Hematopoietic multipotent progenitor cell treated with erythropoietin and hydrocortisone succinate and interleukin-3 and kit ligand, for 4 days (in vitro differentiated cells): ENCODE measurements at places on chromosomes 7 and 10.

DNA sequence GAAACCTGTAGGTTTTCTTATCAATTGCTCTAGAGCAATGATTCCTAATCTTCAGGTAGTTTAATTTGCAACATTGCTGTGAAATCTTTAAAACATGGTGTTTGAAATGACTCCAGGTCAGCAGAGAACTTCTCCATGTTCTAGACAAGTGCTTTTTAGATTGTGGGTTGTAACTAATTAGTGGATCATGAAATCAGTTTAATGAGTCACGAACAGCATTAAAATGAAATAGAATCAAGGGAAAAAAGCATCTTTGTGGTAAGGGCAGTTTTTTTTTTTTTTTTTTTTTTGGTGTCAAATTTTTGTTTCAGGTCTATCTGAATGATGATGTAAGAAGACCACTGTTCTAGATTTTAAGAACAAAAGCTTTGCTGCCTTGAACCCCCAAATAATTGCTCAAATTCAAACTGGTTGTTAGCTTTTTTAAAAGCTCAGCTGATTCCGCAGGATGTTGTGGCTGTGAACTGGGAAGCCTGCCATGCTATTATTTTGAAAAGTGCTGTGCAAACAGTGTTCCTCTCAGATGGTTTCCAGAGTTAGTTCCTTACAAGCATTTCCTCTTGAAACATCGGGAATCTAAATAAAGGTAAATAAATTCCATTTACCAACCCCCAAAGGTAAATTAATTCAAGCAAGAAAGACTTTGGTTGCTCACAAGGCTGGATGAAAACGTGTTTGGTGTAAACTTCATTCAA is 13.1 kb upstream of the PDK4 start:
- peak; percentile 45 for DNase-seq

- DNase-seq = peak; percentile 47
Observed at GRCh38 chr10:119483001-119483400, 59.5 kb downstream of the RGS10 start.

- DNase-seq = no peak
Observed at GRCh38 chr7:134462337-134462925, 3.5 kb upstream of the AKR1B1 start.

DNA sequence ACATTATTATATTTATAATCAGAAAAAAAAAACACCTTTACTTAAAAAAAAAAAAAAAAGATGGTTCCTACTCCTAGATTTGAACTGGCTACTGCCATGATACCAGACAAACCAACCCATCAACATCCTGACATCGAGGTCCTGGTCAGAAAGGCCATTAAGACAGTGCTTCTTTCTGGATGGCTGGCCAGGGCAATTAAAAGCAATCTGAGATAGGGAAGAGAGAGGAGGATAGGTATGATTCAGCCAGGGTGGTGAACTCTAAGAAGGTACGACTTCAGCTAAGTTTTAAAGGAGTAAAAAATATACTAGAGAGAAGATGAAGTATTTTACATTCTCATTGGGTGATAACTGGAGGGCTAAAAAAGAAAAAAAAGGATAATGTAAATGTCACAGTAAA is 139.0 kb downstream of the DOCK4 start:
- no peak for DNase-seq

GRCh38 chr10:34348917-34349485 is 466.1 kb downstream of the PARD3 start:
- DNase-seq = no peak

DNA sequence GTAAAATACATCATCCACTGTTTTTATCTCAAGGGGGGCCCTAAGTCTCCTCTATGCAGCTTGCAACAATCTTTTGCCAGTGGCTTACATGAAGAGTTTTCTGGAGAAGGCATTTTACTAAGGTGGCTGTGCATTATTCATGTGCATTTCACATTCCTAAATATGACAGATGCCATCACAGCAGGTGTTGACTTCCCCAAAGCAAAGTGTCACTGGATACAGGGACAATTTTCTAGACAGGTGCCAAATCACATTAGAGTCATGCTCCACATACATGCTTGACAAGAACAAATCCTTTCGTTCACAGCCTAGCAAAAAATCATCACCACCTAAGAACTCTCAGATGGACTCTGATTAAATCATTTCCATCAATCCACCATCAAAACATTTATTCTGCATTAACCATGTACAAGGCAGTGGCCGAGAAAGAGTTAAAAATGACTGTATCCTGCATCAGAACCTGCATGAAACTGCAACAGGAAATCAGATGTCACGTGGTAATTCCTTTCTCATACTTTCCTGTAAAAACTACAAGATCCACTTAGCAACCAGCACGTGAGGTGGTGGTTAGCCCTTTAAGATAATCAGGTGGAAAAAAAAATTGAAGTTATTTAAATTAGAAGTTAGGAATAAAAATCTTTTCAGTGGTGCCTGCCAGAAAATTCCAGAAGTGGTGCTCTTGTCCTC is 88.2 kb upstream of the AFAP1L2 start:
- peak; percentile 38 for DNase-seq

DNA sequence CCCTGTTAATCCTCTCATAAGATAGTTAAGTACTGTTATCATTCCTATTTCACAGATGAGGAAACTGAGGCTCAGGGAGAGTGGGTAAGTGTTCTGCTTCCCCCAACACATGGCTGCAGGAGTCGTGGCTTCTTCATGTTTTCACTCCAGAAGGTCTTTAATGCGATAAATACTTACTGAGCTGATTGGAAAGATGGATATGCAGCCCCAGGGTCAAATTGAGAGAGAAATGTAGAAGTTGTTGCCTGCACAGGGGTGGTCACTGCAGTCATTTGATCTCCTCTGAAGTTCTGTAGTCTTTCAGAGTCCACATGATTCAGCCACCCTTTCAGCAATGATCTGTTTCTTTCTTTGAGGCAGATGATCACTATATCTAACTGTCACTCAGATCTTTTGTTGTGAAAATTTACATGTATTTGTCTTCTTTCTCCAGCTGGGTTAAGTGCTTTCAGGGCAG is 29.3 kb downstream of the CRCP start:
- no peak for DNase-seq

GRCh38 chr10:123042708-123043408 is 34.1 kb downstream of the ACADSB start:
- no peak for DNase-seq

DNA sequence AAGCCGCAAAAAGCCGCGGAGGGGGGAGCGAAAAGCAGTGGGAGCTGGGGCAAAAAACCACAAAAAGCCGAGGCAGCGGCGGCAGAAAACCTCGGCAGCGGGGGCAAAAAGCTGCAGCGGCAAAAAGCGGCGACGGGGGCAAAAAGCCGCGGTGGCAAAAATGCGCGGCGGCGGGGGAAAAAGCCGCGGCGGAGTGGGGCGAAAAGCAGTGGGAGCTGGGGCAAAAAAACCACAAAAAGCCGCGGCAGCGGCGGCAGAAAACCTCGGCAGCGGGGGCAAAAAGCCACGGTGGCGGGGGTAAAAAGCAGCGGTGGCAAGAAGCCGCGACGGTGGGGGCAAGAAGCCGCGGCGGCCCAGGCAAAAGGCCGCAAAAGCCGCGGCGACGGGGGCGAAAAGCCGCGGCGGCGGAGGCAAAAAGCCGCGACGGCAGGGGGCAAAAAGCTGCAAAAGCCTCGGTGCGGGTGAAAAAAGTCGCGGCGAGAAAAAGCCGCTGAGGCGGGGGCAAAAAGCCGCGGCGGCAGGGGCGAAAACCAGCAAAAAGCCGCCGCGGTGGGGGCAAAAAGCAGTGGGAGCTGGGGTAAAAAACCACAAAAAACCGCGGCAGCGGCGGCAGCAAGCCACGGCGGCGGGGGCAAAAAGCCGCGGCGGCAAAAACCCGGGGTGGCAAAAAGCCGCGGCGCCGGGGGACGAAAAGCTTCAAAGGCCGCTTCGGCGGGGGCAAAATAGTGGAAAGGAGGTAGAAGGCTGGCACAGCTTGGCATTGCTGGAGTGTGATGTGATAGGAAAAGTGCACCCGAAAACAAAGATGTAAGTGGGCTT is 135.9 kb downstream of the ZNF92 start:
- peak; percentile 11 for DNase-seq

DNA sequence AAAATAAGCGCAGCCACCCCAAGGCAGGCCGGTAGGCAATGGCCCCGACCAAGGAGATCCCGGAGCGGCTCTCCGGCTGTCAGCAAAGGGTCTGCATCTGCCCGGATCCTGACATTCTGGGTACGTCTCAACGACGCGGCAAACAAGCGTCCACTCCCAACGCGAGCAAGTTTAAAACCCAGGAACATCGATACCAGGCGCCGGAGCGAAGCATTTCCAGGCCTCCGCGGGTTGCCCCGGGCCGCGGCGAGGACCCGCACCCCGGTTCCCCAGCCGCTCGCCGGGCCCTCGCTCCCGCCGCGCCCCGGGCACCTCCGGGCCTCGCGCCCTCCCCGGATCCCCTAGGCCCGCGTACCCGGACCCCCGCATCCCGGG is 453 bp downstream of the URGCP start:
- DNase-seq = peak; percentile 64

DNA sequence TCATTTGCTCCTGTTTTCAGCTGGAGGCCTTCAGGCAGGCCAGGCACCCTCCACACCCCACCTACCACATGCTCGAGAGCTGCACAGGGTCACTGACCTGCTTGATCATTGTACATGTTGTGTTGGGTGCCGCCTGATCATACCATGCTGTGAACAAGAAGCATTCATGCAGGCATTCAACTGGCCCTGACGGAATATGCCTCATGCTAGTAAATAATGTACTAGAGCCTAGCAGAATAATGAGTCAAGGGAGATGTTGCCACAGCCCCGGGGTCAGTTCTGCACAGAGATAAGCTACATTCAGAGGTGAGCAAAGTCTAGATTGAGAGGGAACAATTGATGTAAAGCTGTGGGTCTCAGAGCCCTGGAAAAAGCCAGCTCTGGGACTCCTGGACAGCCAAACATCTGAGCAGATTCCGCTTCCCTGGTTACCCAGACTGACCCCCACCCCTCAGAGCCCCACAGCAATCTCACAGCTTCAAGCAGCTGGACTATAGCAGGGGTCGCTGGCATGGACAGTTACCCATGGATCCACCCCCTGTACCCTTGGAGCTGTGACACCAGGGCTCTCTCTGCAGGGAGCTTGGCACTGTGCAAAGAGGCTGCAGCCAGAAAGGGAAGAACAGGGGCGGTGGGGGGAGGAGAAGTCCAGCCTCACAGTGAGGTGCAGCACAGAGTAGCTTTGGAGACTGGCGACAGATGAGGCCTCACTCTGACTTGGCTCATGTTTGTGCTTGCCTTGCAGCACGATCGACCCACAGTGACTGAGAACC is 86.6 kb downstream of the FRMPD2 start:
- no peak for DNase-seq

- no peak for DNase-seq
Observed at GRCh38 chr10:89944138-89944537, 242.7 kb downstream of the KIF20B start.

GRCh38 chr7:13835442-13835841 is 154.0 kb downstream of the ETV1 start:
- DNase-seq = no peak

GRCh38 chr7:87475359-87476178 is at the start of gene ABCB4:
ABCB4 (minus strand) TSS chr7:87475680; CDS start chr7:87475465, 215 bp downstream.
- DNase-seq = peak; percentile 44

- no peak for DNase-seq
Observed at GRCh38 chr7:1345796-1346755, 113.2 kb downstream of the MICALL2 start.

DNA sequence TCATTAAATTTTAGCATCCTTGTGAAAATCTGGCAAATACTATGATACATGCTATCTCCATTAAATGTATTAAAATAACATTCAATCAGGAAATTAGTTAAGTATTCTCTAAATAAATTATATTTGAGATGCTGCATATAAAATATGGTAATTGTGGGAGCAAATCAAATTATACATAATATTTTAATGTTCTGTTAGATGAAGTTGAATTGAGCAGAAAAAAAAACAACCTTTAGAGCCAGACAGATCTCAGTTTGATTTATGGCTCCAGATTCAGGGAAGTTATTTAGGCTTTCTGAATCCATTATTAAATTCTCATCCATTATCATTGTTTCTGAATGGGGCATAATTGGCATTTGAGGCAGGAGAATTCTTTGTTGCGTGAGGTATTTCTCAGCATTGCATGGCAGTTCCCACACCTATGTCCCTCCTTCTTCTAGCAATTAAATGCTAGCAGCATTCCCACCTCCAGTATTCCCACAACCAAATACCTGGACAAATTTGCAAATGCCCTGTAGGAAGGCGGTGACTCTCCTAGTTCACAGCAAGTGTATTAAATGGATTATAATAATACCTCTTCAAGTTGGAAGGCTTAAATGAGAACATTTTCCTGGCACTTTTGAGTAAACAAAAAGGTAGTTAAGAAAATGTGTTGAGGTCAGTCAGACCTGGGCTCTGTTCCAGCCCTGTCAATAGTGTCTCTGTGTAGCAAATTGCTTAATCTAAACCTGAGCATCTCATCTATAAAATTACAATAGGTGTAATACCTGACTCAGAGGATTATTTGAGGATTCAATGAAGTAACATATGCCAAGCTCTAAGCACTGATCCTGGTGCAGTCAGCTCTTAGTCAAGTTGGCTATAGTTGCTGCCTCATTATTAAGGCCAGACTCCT is 108.9 kb downstream of the RNLS start:
- DNase-seq = no peak

- peak; percentile 78 for DNase-seq
Observed at GRCh38 chr7:147245274-147245673, 1128.7 kb downstream of the CNTNAP2 start.

DNA sequence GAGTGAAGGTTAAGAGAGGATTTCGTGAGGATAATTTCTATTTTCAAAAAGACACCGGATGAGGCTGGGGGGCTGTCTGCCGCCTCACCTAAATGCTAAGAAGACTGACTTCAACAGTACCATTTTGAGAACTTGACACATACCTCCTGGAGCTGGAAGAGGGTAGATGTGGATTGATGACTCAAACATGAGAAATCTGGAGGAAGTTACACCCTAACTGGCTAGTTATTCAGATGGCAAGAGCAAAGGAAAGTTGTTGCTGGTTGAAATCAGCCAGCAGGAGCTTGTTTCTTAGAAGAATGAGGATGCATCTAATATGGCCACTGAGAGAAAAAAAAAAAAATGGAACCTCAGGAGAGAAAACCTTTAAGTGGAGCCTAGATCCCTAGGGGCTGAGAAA is 76.2 kb upstream of the KIAA1217 start:
- no peak for DNase-seq

- DNase-seq = no peak
Observed at GRCh38 chr10:47111329-47111862, 188.6 kb upstream of the GDF10 start.

- DNase-seq = no peak
Observed at GRCh38 chr10:51468424-51468823, 231.0 kb downstream of the CSTF2T start.

DNA sequence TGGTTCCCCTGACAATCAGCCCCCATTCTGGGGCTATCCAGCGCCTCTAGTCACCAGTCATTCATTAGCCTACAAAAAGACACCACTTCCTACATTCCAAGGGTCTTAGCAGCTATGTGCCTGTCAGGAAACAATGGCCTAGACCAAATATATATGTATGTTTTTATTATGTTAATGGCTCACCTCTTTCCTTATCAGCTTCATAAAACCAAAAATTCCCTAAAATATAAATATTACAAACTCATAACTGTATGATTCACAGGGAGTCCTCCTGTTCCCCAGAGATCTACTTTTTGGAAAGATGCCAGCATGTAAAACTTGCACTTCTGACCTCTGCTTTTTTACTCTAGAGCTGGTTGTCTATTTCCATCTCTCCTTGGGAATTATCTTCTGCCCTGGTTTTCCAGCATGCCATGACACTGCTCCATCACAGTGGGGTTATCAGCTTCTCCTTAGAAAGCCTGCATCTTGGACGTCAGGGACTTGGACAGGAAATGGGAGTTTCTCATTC is 79.2 kb downstream of the ABCA13 start:
- DNase-seq = no peak

GRCh38 chr10:77289027-77289501 is 348.5 kb downstream of the KCNMA1 start:
- no peak for DNase-seq

- DNase-seq = peak; percentile 34
Observed at GRCh38 chr10:4545062-4545461, 280.9 kb upstream of the AKR1E2 start.
